Activated T-helper 17 cell treated with anti-CD3 and anti-CD28 coated beads, Interleukin-2, amount 50 U/mL, for 72 hours (primary cell): ENCODE measurements at places on chromosomes 2 and 18.

DNA sequence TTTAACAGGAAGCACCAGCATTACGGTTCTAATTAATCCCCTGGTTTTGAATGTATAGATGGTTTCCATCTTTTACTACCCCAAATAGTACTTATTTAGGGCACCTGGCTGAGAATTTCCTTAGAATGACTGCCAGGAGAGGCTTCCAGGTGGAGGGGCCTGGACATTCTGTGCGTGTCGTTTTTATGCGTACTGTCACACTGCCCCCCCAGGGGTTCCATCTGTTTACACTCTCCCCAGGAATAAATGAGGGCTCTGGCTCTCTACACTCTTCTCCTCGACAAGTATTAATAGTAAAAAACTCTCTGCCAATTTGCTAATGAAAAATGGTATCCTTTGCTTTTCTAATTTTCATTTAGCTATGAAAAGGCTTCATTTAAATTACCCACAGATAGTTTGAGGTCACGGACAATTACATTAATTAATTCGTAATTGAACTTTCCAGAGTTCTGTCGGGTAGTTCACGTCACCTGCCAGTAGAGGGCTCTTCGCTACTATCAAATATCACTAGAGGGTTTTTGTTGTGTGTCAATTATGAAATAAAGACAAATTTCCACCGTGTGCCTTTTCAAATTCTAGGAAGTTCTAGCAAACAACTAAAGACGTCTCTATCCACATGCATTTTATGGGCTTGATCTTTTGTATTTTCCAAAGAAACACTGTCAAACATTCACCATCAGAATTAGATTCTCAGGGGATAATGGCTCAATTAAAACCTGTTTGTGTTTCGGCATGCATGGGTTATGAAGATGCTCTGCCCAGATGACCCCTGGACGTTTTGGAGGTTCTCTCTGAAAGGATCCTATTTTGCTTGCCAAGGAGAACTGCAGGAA is 88.8 kb upstream of the ASB18 start:
- no peak for ATAC-seq

GRCh38 chr18:47932603-47933002 is 2.1 kb upstream of the SMAD2 start:
- no peak for ATAC-seq

DNA sequence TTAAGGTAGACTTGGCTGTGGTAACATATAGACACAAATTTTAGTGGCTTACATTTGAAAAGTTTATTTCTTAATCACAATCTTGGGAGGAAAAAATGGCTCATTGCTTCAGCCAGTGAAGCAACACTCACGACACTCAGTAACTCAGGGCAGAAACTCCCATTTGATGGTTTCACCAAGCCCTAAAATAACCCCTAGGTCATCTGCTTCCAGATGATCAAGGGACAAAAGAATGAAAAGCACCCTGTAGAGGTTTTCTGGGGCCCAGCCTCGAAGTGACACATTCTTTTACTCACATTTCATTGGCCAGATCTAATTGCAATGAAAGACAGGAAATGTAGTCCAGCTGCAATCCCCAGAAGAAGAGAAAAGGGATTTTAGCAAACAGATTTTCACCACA is 275.9 kb downstream of the TMX3 start:
- ATAC-seq = peak; percentile 11

DNA sequence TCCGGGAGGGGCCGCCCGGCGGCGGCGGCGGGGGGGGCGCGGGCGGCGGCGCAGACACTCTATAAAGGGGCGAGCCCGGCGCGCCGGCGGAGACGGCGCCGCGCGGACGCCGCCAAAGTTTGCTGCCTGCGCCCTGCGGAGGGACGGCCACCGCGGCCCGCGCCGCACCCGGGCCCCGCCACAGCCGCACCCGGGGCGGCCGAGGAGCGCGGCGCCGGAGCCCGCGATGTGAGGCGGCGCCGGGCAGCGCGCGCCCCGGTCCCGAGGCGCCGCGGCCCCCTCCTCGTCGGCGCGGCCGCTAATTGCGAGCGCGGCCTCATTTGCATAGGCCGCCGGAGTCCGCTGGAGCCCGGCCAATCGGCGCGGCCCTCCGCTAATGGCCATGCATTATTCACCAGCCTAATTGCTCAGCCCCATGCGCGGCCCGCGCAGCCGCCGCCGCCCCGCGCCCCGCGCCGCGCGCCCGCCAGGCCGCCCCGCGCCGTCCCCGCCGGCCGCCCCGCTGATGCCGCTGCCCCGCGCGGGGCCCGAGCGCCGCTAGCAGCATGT is at the start of gene SALL3:
Gene SALL3 (plus strand): TSS at position 89 of the 549 bp plus-strand sequence. CDS start 457 bp downstream, at position 546.
- ATAC-seq = no peak
